ENCODE measurements at places on chromosomes 16 and 17.
A peak's percentile ranks its signal among the peaks of the same experiment; 100 is the strongest.

DNA sequence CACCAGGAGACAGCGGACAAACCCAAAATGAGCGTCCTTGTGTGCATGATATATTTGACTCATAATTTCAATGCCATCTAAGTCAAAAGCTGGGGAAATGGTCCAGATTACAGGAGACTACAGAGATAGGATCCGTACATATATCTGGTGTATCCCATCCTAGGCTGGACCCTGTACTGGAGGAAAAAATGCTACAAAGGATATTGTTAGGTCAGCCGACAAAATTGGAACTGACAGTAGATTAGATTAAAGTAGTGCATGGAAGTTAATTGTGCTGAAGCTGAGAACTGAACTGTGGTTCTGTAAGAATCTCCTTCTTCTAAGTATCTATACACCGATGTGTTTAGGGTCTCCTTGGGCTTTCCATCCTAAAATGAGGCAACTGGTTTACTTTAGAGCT, 24.3 kb downstream of the KCNG4 start:
- DNase-seq: no peak

DNA sequence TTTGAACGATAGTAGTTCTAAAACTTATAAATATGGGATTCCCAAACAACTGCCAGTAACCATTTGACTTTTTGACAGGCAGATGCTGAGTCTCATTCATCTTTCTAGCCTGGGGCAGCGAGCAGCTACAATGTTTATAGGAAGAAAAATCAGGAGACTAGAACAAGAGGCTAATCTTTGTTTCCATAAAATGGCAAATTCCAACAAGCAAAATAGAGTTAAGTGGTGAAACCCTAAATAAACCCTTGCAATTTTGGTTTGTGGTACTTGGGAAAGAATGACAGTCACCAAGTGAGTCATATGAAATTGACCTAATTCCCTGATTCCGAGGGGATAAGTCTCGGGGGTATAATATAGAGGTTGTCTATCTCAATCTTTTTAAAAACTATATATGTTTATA, 27.3 kb upstream of the HS3ST2 start:
- no peak for DNase-seq

GRCh38 chr17:38498353-38498752, 70.1 kb downstream of the ARHGAP23 start:
- DNase-seq: no peak

GRCh38 chr16:88706229-88706964, at the start of the genes CTU2 and RNF166:
TSS of gene CTU2 (plus strand) at chr16:88706503. CDS start at chr16:88706531, 28 bp downstream.
TSS of gene RNF166 (minus strand) at chr16:88706408. CDS start at chr16:88706325, 83 bp downstream.
- DNase-seq: peak; percentile 85

DNA sequence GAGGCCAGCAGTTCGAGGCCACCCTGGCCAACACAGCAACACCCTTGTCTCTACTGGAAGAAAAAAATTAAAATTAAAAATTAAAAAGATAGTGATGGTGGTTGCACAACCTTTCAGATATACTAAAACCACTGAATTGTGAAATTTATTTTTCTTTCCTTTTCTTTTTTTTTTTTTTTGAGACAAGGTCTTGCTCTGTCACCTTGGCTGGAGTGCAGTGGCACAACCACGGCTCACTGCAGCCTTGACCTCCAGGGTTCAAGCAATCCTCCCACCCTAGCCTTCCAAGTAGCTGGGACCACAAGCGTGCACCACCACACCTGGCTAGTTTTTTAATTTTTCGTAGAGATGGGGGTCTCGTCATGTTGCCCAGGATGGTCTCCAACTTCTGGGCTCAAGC, 254.4 kb downstream of the SLC39A11 start:
- DNase-seq: no peak

- DNase-seq: no peak
Measured at GRCh38 chr16:84884596-84885341, 65.0 kb downstream of the CRISPLD2 start.

- no peak for DNase-seq
Measured at GRCh38 chr16:10314811-10315210, 71.0 kb upstream of the ATF7IP2 start.

DNA sequence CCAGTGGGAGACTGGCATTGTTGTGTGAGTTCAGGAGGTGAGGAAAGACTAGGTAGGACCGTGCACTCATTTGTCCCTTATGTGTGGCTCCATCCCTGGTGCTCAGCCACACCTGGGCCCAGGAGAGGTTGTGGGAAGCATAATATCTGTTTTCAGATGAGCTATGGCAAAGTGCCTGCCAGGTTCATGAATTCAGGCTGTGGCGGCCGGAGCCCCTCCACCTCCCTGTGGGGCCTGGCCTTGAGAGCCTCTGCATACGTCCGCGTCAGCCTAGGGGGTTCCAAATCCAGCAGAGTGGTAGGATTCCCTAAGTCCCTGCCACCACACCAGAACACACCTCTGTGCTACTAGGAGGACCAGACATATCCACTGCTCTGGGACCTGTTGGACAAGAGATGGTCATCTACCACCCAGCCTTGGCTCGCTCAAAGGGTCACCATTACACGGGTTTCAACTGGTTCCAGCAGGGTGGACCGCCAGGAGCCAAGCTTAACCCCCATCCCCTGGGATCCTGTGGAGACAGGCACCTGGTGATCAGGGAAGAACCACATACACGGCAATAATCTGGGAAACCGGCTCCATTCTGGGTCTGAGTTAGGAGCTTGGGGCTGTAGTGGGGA, 2.0 kb downstream of the B3GNT9 start:
- no peak for DNase-seq

- peak; percentile 73 for DNase-seq
Measured at GRCh38 chr17:59829217-59830006, 63.3 kb downstream of the TUBD1 start.

DNA sequence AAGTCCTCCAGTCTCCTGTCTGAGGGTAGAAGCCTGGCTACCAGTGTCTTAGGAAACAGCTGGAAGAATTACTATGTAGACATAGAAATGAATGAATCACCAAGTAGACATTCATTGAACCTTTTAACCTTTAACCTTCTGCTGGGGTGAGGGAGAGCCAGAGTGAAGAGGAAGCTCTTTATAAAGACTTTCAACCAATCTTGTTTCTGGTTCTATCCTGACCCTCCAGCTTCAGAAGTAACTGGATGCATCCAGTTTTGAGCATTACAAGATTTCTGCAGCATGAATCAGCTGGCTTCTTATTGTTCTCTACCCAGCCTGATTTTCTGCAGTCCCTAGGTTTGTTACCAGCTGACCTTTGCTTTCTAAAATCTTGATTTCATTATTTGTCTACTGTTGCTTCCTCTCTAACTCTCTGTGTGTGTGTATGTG, 8.5 kb downstream of the TEKT1 start:
- no peak for DNase-seq

GRCh38 chr16:84650062-84650991, 2.0 kb downstream of the KLHL36 start:
- no peak for DNase-seq

GRCh38 chr16:4677390-4677789, 16.0 kb upstream of the NUDT16L1 start:
- DNase-seq: no peak

- DNase-seq: no peak
Measured at GRCh38 chr17:11608396-11608795, 10.1 kb downstream of the DNAH9 start.

DNA sequence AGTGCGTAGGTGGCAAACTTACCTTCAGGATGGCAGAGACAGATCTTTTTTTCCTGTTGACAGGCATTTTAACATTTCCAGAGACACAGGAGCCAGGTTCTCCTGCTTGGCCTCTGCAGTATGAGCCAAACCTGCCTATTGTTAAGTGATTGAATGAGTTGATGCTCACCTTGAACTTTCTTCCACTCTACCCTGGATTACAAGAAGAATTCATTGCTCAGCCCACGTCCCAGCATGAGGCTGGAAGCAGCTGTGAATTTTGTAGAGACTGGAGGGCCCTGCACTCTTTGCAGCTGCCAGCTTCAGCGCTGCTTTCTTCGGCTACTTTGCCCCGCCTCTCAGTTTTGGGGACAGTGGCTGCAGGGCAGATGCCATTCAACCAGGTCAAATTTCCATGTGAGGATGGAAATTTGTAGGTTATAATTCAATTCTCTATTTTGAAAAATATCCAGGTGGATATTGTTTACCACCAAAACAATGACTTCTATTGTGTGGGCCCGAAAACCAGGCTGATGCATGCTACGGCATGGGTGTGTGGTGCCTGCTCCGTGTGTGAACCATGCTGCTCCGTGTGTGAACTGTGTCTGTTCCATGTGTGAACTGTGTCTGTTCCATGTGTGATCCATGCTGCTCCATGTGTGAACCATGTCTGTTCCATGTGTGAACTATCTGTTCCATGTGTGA, 75.2 kb upstream of the METTL9 start:
- DNase-seq: no peak

DNA sequence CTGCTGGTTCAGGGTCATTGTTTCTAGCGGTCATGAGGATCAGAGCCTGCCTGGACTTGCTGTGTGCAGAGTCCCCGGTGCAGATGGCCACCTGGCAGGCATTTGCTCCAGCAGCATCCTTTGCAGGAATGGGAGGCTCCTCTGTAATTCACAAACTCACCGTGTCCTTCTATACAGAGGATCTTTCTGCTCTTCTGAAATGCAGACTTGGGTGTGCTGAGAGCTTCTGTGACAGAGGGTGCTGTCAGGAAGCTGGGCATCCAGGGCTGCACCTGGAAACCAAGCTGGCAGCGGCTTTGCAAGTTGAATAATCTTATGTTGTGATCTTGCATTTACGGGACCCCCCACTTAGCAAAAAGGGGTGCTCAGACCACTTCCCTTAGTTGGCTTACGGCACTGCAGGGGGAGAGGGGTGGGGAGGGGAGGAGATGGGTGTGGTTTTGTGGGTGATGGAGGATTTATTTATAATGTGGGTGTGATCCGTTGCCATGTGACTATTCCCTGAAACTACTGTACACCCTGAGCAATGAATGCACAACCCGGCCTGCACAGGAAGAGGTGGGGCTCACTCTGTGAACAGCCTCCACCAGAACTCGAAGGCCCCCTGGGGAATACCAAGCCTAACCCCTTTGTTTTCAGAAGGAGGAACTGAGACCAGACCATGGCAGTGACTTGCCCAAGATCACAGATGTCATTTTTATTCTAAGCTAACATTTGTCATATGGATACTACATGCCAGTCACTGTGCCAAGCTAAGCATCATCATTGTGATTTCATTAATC, 178.3 kb downstream of the PRKCB start:
- peak; percentile 44 for DNase-seq

GRCh38 chr16:87528690-87529579, 36.1 kb upstream of the ZCCHC14 start:
- no peak for DNase-seq

DNA sequence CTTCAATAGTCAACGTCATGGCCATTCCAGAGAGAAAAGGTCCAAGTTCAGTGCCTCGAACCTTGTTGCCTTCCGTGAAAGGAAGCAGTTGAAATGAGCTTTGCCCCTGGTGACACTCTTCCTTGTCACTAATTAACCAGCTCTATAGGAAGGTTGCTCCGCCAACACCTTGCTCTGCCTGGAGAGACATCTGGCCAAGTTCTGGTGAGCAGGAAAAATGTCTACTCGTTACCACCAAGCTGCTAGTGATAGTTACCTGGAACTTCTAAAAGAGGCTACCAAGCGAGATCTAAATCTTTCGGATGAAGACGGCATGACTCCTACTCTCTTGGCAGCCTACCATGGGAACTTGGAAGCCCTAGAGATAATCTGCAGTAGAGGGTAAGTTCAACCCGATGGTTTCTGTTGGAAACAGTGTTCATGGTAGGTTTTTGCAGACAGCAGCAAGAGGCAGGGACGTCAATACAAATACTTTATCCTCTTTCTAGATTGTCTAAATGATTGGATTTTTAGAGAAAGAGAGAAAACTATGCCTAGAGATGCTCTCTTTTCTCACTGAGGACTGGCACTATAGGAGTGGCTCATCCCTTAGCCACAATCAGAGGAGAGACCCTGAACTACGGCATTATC, at the start of gene ANKS4B:
Gene ANKS4B, plus strand, starts transcription at position 179 of the 630 bp plus-strand sequence. Its CDS starts 39 bp downstream, at position 218.
- no peak for DNase-seq

DNA sequence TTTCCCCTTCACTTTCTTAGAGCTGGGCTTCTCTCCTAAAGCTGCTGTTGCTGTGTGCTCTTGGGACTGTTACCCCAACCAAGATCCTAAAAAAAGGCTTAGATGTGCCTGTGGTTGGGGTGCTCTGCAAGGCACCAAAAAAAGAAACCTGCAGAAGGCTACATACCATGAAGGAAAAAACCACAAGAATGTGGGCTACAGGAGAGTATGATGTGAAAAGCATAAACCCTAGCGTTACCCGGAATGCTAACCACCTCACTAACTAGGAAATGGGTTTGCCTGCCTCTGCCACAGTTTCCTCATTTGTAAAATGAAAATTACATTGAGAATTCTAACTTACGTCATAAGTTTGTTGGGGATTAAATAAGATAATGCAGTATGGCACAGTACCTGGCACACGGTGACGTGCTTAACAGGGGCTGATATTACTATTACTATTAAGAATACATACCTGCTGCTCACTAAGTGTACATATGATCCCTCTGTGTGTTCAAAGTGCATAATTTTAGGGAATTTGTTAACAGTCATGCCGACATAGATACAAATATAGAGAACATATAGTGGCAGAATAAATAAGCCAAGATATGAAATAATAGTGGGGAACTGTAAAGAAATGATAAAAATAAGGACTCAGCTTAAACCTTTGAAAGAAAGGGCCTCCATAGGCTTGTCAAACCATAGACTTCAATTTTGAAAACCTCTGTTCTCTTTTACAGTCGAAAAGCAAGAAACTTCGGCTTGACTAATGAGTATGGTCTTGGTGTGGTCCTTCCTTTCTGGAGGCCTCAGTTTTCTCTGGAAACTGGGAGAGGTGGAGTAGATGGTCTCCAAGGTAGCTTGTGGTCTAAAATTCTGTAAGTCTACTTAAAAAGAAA, 177.8 kb upstream of the TBX2 start:
- DNase-seq: no peak

- no peak for DNase-seq
Measured at GRCh38 chr16:73886426-73886825, 410.2 kb upstream of the PSMD7 start.

GRCh38 chr17:77286641-77287431, 146.1 kb downstream of the SEC14L1 start:
- DNase-seq: no peak

GRCh38 chr16:57592591-57593003, 35.8 kb upstream of the ADGRG1 start:
- DNase-seq: peak; percentile 47

GRCh38 chr17:76005263-76006149, 4.9 kb downstream of the CDK3 start:
- peak; percentile 85 for DNase-seq

- DNase-seq: no peak
Measured at GRCh38 chr17:66985338-66986237, 21.1 kb downstream of the CACNG4 start.

- DNase-seq: no peak
Measured at GRCh38 chr17:58376472-58377000, 24.5 kb upstream of the SUPT4H1 start.

DNA sequence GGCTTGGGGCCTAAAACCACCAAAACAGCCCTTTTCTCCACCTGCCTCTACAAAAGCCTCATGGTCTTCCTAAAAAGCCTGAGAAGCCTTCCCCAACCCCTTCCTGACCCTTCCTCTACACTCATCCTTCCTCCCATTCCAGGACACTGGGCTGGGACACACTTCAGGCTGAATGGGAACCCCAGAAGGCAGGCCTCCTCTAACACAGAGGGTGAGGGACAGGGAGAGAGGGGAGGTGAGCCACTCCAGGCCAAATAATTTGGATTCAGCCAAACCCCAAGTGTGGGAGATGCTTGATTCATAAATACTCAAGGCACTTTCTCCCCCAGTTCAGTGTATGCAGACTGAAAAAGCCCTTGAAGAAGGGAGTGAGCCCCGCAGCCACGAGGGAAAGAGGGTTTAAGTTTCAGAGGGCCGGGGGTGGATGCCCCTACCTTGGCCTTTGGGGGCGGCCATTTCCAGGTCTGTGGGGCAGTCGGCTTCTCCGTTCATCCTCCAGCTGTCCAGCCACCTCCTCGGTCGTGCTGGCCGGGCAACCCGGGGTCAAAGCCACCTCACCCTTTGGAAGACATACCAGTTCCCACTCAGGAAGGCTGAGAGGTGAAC, 1.6 kb downstream of the UBTF start:
- no peak for DNase-seq
